ENCODE measurements at places on chromosomes 13 and 19.

GRCh38 chr19:50567882-50568727 lies at the start of gene LRRC4B:
Gene LRRC4B, minus strand, starts transcription at chr19:50568435. Its CDS starts 19,597 bp downstream, at chr19:50548838.
- DNase-seq = no peak

DNA sequence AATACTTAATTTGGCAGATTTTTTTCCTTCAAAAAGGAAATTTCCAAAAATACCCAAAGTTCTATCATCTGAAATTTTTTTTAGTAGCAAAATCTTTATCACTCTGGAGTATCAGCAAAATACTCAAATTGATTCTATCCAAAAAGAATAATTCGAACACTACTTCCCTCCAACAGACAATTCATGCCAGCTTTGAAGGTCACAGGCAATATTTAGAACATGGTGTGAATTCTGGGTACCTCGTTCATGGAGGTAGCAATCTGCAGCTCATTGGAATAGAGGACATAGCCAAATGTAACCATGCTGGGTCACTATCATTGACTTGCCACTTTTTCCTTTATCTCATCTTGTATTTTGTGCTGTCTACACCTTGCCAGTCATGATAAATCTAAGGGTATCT lies 119.8 kb downstream of the STARD13 start:
- no peak for DNase-seq

DNA sequence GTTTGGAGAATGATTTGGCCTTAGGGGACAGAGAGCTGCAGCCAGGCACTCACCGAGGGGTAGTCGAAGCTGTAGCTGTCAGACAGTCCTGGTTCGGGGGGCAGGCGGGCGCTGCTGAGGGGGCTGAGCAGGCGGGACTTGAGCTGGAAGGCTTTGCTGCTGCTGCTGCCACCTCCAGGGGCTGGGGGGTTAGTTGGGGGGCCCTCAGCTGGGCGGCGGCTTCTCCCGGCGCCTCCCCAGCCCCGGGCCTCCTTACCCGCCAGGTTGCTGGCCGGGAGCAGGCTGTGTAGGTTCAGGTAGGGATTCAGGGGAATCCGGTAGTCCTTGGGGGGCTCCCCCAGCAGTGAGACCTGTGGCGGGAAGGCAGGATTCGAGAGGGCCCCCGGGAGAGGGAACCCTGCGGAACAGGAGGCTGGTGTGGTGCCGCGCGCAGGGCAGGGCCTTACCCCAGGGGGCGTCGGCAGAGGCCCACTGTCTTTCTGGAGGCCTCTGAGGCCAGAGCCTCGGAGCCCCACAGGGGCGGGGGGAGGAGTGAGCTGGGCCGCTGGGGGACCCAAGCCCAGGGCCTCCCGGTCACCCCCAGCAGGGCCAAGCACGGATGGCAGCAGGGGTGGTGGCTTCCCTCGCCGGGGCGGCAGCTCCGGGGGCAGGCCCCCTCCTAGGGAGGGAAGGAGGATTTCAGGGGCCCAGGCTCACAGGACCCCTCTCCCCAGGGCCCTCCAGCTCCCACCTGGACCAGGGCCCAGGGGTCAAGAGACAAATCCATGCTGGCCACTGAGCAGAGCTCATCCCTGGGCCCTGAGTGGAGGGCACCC lies 5.0 kb upstream of the FDX2 start:
- DNase-seq = no peak

DNA sequence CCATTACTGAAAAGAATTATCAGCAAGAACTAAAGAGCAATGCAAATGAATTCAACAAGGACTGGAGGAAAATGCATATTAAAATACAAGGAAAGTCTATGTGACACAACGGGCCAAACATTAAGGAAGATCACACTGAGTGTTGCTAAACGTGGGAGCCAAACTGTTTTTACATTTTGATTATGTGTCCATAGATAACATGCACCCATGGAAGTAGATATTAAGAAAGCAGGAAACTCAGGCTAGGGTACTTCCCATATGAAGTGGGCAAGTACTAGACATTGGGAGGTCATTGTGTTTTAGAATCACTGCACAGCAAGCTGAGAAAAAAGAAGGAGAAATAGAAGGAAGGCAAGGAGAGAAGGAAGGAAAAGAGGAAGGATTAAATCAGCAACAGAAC lies 161.8 kb downstream of the KCTD12 start:
- no peak for DNase-seq

DNA sequence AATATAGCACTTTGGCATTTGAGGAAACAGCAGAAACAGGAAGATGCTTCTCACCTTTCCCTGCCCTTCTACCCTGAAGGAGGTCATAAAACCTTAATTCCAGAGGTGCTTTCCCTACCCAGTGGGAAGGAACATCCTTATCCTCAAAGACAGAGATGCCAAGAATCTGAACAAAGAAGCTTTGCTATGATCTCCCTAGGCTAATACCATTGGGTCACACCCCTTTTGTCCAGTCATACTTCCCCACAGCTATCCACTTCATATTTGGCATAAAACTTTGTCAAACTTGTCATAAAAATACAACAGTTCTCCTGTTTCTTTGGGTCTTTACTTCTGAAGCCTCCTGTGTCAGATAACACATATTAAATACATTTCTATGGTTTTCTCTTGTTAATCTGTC lies 21.7 kb upstream of the RXFP2 start:
- no peak for DNase-seq

DNA sequence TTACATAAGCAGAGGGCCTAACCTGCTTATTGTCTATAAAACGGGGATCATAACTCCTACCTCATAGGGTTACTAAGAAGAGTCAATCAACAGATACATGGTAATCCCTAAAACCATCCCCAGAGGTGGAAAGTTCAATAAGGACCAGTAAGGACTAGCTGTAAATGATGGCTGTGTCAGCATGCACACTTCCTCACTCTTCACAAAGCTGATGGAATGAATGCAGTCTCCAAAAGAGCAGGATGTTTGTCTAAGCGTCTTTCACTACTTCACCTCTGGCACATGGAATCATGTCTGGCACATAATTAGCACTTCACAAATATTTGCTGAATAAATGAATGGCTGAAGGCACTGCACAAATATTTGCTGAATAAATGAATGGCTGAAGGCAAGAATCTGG lies 134.2 kb downstream of the MIPEP start:
- no peak for DNase-seq

DNA sequence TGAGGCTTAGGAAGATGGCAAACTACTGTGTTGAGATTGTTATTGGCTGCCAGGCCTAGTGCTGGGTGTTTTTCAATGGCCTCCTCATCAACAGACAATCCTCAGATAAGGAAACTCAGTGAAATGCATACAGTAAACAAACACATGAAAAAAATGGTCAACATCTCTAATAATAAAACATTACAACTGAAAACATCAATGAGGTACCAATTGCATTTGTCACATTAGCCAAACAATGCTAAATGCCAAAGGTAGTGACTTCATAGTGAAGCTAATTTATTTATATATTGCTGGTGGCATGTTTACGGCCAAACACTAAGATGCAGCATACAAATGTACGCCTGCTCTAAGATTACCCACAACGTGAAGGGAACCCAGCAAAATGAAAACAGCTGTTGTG lies 224.0 kb upstream of the UBL3 start:
- no peak for DNase-seq

- no peak for DNase-seq
Measured at GRCh38 chr13:37357548-37357947, 241.0 kb downstream of the POSTN start.

GRCh38 chr13:107035778-107036177 lies 467.8 kb upstream of the ARGLU1 start:
- no peak for DNase-seq

DNA sequence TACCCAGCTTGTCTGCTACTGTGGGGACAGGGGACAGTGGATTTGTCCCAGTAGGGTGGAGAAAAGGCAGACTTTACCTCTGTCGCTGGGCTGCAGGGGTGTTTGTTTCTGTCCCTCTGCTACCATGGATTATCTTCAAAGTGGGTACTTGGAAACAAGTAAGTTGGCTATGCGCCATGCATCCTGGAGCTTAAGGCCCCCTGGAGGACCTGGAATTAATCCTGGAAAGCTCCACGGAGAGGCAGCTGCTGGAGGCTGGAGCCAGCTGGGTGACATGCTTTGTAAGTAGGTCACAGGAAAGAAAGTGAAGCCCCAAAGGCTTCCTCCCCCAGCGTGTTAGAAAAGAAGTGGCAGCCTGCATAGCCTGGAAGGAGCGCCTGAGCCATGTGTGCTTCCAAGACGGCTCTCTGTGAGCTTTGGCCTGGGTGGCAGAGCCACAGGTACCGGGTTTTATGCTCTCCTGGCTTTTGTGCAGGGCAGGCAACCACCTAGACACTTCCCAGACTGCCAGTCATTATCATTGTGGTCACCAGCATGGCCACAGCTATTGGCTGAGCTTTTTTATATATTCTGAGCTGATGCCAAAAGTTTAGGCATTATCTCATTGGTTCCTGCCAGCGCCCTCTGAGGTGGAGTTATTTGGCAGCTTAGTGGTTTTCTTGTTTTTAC lies 9.5 kb downstream of the B3GLCT start:
- DNase-seq = no peak

DNA sequence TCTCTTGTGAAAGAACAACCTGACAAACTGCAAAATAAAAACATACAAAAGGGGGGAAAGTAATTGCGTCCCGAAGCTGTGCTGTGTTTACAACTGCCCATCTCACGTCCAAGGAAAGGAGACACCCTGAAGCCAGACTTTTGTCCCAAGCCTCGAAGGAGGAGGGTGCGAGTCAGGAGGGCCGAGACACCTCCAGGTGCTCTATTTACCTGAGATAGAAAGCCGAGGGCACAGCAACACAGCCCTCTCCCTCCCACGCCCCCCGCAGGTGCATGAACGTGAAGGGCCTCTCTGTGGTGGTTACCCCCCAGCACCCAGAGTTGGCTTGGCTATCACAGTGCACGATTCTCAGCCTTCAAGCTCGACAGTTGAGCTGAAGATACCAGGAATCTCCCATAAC lies 33.2 kb downstream of the NLRP13 start:
- no peak for DNase-seq

DNA sequence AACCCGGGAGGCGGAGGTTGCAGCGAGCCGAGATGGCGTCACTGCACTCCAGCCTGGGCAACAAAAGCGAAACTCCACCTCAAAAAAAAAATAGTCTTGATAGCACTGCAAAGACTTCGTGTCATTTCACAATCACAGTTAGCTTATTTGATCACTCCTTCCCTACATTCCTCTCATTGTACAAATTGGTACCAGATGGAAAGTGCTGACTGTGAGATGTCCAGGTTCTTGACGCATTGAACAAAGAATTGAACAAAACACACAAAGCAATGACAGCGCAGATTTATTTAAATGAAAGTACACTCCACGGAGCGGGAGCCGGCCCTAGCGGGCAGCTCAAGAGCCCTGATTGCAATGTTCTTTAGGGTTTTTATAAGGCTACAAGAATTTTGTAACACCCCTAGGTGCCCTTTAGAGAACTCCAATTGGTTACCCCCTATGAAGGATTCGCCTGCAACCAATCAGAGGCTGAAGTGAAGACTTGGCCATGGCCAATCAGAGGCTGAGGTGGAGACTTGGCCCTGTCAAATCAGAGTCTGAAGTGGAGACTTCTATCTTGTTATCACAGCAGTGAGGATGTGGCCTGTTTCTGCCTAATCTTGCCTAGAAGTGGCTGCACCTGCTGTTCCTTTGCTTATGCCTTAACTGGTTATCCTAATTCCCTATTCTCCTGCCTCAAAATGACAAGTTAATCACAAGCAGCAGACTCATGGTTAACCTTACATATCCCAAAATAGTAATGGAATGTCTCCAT lies 16.7 kb downstream of the ZNF556 start:
- no peak for DNase-seq

GRCh38 chr19:41877916-41878905 lies 1.1 kb downstream of the CD79A start:
- no peak for DNase-seq

GRCh38 chr19:35510626-35510964 lies 2.9 kb downstream of the DMKN start:
- no peak for DNase-seq

DNA sequence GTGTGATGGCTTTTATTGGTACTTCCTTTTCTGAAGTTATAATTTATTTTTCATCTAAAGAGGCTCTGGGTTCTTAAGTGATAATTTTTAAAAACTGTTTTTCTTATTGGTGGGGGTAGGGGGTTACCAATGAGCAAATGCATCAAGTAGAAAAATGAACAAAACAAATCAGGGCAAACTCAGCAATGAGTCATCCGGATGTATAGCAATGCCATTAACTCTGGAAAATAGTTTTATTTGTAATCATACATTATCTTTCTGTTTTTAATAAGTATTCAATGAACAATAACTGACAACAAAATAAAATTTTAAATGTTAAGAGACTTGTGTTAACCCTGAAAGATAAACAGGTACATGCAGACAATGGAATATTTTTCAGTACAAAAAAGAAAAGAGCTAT lies 67.6 kb downstream of the UFM1 start:
- DNase-seq = no peak

- no peak for DNase-seq
Measured at GRCh38 chr19:44708940-44709339, 10.0 kb downstream of the CEACAM16 start.

- DNase-seq = no peak
Measured at GRCh38 chr19:50313812-50314536, 15.2 kb downstream of the KCNC3 start.

DNA sequence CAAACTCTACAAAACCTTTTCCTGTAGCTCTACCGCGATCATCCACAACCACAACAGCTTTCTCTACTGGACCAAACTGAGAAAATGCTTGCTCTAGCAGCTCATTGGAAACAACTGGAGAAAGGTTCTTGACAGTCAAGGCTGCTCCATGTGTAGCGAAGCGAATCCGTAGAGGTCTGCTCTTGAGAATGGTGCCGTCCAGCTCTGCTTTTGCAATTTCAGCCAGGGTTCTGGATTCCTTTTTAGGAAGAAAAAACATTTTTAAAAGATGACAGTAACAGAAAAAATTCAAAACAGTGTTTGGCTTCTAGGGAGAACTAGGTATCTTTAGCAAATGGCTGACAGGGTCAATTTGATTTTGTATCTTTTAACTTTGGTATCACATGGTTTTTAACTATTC lies 10.4 kb downstream of the PSPC1 start:
- DNase-seq = no peak

GRCh38 chr19:45947926-45948325 lies 25.7 kb downstream of the NOVA2 start:
- DNase-seq = no peak

- no peak for DNase-seq
Measured at GRCh38 chr13:69980799-69981198, 126.8 kb upstream of the ATXN8OS start.

DNA sequence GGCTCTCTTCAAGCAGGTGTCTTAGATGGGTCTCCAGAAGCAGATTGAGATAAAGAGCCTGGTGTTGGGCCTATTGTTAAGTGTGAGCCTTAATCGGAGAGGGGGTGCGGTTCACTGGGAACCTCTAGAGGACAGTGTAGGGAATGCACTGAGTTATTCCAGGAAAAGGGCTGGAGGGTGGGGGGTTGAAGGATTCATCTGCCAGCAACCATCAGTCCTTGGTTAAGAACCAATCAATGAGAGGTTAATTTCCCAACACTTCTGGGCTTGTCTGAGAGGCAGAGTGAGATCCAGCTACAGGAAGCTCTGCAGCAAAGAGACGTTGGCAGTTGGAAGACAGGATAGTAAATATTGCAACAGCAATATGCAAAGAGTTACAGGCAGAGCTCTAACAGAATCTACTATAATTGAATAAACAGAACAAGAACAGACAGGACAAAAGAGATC lies 28.7 kb downstream of the CYP4F2 start:
- no peak for DNase-seq

Measured in GOT3 (cell line).